Mesenteric fat pad (tissue), 1 donor: ENCODE measurements at places on chromosomes 1 and 21. TPM values are rescaled to one million over a fixed set of nuclear protein-coding genes. Genes with fewer than 3 reads are reported as not detected.

The RHOU gene
- total RNA-seq: 29.5 TPM

The CRYBG2 gene
- total RNA-seq: 0.06 TPM

The MYOC gene
- total RNA-seq: 6.3 TPM

The SERBP1 gene
- total RNA-seq: 151 TPM

The BCAR3 gene
- 30.3 TPM for total RNA-seq

The GRHL3 gene
- total RNA-seq: not detected

The TRABD2B gene
- 2.3 TPM for total RNA-seq

The GPA33 gene
- total RNA-seq: 0.29 TPM

The TNFRSF9 gene
- total RNA-seq: not detected

The C1QTNF12 gene
- 2.9 TPM for total RNA-seq

The TDRD10 gene
- total RNA-seq: 7.2 TPM

The NID1 gene
- 238 TPM for total RNA-seq

The LCE2C gene
- not detected for total RNA-seq

The FABP3 gene
- 9.1 TPM for total RNA-seq

The AGO4 gene
- 18.5 TPM for total RNA-seq

The ZRANB2 gene
- 61.9 TPM for total RNA-seq

The CFHR1 gene
- 1.8 TPM for total RNA-seq

The GNAT2 gene
- total RNA-seq: not detected

The IQCC gene
- 0.67 TPM for total RNA-seq

The OR2T29 gene
- not detected for total RNA-seq

The LRRC53 gene
- not detected for total RNA-seq

The RGS13 gene
- 1.0 TPM for total RNA-seq

The SH3BGR gene
- 3.4 TPM for total RNA-seq

The RNU1-1 gene
- 6,165 TPM for total RNA-seq

The TTLL10 gene
- 1.4 TPM for total RNA-seq

The SDE2 gene
- total RNA-seq: 20.1 TPM

The DNASE2B gene
- 0.39 TPM for total RNA-seq

The ST6GALNAC5 gene
- 0.58 TPM for total RNA-seq

The AMIGO1 gene
- total RNA-seq: 7.4 TPM

The C8A gene
- not detected for total RNA-seq
